ENCODE measurements at places on chromosomes 6 and 20. TPM values are rescaled to one million over a fixed set of nuclear protein-coding genes. Genes with fewer than 3 reads are reported as not detected.

DNA sequence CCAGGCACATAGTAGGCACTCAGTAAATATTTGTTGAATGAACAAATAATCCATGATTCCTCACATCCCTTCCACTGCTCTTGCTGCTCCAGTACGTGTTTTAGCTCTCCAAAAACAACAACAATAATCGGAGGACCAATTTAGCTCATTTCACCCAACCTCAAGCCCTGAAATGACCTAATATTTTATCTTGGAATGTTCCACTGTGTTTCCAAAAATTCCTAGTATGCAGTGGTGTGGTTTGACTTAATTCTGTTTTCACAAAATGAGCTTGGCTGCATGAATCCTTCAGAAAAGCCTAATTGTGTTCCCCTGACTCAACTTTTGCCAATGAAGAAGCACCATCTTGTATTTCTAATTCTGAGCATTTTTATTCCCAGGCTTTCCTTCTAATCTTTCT is 168.0 kb upstream of the PHACTR1 start:
- no peak for DNase-seq

DNA sequence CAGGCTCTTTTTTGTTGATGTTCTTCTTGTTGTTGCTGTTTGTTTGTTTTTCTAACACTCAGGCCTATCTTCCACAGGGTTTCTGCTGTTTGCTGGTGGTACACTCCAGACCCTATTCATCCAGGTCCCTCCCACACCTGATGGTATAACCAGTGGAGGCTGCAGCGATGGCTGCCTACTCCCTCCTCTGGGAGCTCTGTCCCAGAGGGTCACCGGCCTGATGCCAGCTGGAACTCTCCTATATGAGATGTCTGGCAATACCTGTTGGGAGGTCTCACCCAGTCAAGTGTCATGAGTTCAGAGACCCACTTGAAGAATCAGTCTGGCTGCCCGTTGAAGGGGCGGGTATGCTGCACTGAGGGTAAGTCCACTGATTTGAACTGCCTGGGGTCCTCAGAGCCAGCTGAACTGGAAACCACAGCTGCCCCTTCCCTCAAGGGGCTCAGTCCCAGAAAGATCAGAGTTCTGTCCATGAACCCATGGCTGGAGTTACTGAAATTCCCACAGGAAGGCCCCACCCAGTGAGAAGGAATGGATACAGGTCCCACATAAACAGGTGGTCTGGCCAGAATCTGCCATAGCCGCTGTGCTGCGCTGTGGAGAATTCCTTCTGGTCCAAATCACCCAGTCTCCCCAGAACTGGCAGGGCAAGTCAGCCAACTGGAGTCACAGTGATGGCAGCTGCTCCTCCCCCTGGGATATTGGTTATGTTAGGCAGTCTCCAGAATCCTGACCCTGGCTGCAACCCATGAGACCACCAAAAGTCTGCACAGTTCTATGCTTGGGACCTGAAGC is 664.4 kb downstream of the FRK start:
- no peak for DNase-seq

GRCh38 chr6:106125925-106126435 is 39.8 kb downstream of the PRDM1 start:
- DNase-seq, result no peak

GRCh38 chr20:49411221-49411925 is 71.1 kb downstream of the KCNB1 start:
- no peak for DNase-seq

The SLC13A3 gene
- 39.6 TPM for total RNA-seq

The KIF25 gene
- 3.0 TPM for total RNA-seq

GRCh38 chr6:41596096-41596685 is 42.1 kb upstream of the MDFI start:
- no peak for DNase-seq

DNA sequence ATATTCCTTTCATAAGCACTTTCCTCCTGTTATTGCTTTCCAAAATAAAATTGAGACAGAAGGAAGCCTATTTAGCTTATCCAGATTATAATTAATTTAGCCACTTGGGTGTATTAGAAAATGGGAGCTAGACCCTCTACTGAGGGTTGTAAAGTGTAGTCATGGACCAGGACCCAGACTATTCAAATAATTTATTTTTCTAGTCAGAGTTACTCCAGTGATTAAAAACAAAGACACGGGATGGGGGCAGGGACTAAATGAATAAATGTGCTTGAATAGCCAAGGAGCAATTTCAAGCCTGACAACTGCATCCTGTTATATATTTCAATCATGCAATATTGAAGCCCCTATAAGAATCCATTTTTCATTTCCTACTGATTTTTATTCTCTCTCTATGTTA is 41.6 kb downstream of the KLHL32 start:
- DNase-seq, result no peak

DNA sequence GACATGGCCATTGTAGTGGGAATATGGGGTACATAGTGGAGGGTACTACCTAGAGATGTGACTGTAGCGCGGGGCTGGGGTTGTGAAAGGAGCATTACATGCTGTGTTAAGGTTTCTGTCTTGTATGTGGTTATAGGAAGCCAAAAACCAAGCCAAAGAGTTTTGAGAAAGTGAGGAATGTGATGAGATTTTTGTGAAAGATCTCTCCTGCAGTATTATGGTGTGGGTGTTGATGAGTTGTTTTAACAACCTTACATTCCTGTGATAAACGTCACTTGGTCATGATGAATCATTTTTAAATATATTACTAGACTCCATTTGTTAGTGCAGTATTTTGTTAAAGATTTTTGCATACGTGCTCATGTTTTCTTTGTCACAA is 48.9 kb downstream of the ZFAND3 start:
- no peak for DNase-seq

The SLC2A10 gene
- 19.5 TPM for total RNA-seq

The CTNNBL1 gene
- 27.7 TPM for total RNA-seq

The RAB23 gene
- 40.1 TPM for total RNA-seq

DNA sequence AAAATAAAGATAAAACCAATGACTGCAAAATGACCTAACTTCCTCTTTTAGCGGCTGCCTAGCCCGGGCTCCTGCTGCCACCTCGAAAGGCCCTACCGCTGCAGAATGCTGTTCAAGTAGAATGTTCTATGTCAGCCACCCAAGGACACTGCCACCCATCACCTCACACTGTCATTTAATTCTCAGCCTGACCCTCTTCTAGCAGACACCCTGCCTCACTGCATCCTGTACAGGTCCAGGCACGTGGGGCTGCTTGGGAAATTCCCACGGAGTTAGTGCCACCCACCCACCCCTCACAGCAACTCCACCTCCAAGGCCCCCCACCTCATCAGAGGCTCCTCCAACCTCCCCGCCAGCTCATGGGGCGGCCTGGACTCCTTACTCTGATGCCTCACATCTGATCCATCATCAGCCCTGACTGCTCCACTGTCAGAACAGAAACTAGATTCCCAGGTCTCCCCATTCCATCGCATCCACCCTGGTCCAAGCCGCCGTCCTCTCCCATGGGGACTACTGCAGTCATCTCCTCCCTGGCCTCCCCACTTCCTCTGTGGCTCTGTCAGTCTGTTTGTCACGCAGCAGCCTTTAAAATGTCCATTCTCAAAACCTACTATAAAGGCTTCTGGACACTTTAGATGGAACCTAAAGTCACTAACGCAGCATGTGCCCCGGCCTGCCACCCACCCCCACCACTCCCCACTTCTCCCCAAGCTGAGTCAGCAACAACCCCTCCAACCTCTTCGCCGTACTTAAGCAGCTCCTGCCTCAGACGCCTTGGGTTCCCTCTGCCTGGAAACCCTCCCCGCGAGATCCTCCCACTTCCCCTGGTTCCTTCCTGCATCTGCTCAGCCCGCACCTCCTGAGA is 17.0 kb downstream of the NFATC2 start:
- no peak for DNase-seq

GRCh38 chr6:129267028-129267427 is 384.1 kb downstream of the LAMA2 start:
- no peak for DNase-seq

DNA sequence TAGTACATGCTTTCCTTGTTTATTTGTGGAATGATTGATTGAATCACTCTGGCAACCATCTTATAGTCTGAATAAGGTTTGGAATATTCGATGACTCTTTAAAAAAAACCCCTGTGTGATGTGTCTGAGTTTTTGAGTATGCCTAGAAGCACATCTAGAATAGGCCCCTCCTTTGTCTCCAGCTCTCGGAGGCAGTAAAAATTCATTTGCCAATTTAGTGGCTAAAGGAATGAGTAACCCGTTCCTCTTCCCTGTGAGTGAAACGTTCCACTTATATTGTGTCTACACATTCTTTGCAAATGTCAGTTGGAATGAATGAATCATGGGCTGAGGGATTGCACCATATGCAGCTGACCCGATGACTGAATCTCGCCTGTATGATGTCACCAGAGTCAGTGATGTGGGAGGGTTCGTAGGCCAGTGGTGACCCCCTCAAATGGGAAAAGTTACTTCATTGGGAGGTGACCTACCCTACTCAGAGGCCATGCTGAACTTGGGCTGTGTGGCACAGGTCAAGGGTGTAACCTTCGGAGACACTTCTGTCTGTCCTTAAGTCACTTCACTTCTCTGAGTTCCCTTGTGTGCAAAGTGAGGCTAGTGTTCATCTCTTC is 21.6 kb downstream of the MOCS3 start:
- DNase-seq, result no peak

The CLPSL2 gene
- total RNA-seq, result not detected

DNA sequence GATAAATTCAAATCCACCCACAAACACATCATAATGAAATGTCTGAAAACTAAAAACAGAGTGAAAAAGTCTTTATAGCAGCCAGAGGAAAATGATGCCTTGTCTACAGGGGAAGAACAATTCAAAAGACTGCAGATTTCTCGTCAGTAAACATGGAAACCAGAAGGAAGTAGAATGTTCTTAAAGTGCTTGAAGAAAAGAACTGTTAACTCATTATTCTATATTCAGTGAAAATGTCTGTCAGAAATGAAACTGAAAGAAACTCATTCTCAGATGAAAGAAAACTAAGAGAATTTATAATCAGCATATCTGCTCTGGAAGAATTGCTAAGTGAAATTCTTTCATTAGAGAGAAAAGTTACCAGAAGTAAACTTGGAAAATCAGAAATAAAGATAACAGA is 416.1 kb downstream of the TBC1D32 start:
- no peak for DNase-seq

GRCh38 chr6:157790548-157791160 is 32.4 kb upstream of the SNX9 start:
- DNase-seq, result no peak

The GGT7 gene
- total RNA-seq, result 10.8 TPM

- no peak for DNase-seq
Measured at GRCh38 chr6:136161950-136162349, 88.2 kb downstream of the MTFR2 start.

GRCh38 chr20:24672181-24672880 is 202.9 kb downstream of the SYNDIG1 start:
- DNase-seq, result no peak

- DNase-seq, result no peak
Measured at GRCh38 chr6:130035211-130035610, 16.8 kb downstream of the L3MBTL3 start.

The SPATS1 gene
- 0.88 TPM for total RNA-seq

GRCh38 chr6:13295576-13295975 is 32.8 kb downstream of the TBC1D7 start:
- no peak for DNase-seq

DNA sequence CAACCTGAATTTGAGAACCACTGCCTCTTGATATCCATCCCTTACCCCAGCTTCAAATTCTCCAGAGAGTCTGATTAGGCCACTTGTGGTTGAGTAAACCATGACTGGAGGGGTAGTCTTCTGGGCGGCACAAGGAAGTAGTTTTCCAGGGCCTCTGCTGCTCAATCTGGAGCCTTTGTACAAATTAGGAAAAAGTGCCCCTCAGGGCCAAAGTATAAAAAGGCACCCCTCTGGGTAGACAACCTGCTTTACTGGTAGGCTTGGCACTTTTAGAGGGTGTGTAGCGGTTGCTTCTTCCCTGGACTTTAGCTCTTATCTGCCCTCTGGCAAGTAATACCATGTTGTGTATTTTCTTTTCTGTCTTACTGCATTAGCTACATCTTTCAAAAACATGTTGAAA is 32.9 kb upstream of the RPL7L1 start:
- no peak for DNase-seq

- DNase-seq, result peak; percentile 72
Measured at GRCh38 chr6:20933057-20933788, 399.0 kb downstream of the CDKAL1 start.

The FAM210B gene
- total RNA-seq, result 61.5 TPM

DNA sequence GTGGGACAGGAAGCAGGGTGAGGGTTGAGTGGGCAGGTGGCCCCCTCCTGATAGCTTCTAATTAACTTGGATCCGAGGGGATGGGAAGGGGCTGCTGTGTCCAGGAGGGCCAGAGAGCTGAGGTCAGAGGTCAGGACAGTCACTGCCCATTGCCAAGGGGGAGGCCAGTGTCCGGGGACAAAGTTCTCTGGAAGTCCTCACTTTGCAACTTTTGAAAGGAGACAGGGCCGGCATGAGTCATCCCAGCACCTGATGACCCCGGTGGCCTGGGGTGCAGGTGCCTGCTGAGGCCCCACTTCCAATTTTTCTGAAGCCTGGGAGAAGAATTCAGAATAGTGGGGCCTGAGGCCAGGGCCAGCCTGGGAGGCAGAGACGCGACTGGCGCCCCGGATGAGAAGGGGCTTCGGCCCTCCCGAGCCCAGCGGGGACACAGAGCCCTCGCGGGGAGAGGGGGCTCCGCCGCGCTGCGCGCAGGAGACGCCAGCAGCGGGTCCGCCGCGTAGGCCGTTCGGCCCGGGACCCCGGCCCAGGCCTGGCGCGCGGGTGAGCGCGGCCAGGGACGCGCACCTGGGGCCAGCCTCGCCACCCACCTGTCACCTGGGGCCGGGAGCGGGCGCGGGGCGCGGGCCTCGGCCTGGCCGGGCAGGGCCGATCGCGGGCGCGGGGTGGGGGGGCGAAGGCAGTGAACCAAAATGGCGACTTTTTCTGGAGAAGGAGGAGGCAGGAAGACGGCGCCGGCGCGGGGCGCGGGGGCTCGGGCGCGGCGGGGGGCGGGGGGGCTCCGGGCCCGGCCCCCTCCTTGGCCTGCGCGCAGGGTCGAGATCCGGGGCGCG is 586 bp downstream of the ZNF512B start:
- peak; percentile 56 for DNase-seq

The FERMT1 gene
- total RNA-seq, result 5.2 TPM

GRCh38 chr6:131000544-131000943 is 62.5 kb downstream of the EPB41L2 start:
- no peak for DNase-seq

- DNase-seq, result no peak
Measured at GRCh38 chr6:157823528-157824370, 703 bp downstream of the SNX9 start.

DNA sequence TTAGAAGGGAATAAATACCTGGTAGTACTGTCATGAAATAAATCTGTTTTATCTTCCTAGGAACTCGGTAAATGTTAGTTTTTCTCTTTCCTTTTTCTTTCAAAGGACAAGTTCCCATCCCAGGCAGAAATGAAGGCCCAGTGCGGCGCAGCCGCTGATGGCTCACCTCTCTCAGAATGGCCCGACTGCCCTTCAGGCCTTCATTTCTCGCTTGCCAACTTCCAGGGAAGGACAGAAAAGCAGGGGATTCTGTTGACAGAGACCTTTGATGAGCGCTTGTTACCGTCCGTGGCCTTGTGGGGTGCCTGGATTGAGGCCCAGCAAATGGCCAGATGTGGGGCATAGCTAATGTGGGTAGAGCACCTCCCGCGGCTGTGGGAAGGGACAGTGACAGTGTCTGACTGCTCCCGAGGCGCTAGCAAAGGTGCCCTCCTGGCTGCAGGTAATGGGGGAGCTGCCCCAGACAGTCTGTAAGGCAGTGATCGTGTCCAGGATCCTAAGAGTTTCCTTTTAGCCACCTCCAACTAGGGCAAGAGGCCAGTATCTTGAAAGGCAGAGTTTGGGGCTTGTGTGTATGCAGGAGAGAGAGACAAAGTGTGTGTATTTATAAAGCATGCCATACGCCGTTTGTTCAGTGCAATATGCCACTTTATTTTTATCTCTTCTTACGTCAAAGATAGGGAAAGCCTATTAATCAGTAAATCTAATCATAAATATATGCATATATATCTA is 354.2 kb downstream of the NRN1 start:
- no peak for DNase-seq
